ENCODE measurements at places on chromosomes 7 and 10. TPM values are rescaled to one million over a fixed set of nuclear protein-coding genes. Genes with fewer than 3 reads are reported as not detected.

Gene ITIH5
- 17.2 TPM for total RNA-seq

Gene BAMBI
- total RNA-seq: 219 TPM

Gene C10orf62
- total RNA-seq: not detected

Gene ZNF239
- 9.5 TPM for total RNA-seq

Gene ENO4
- total RNA-seq: 2.6 TPM

- peaks cover 8% of the 10 kb centered on the region for H3K4me1 ChIP-seq
- peak overlapping the region; percentile 70 for H3K27ac ChIP-seq
- H3K27me3 ChIP-seq: no peaks in the 10 kb centered on the region
- no peak for DNase-seq
These were observed 158.6 kb upstream of the CHRM2 start for GRCh38 chr7:136709876-136710275.

- peaks cover 3% of the 10 kb centered on the region for H3K36me3 ChIP-seq
- H3K27me3 ChIP-seq: peaks cover 10% of the 10 kb centered on the region
- no peak for DNase-seq
- peaks cover 47% of the 10 kb centered on the region for H3K4me1 ChIP-seq
- H3K4me3 ChIP-seq: no peak overlapping the region
These were observed 313.3 kb downstream of the FRMD4A start for GRCh38 chr10:14017467-14017866.
